Left kidney (tissue), 8 donors: ENCODE measurements at places on chromosomes 11 and 22. TPM values are rescaled to one million over a fixed set of nuclear protein-coding genes. Genes with fewer than 3 reads are reported as not detected.

The OR5B21 gene
- polyA plus RNA-seq = not detected

The ROM1 gene
- polyA plus RNA-seq = 3.5 TPM

The BTBD18 gene
- 0.70 TPM for polyA plus RNA-seq

The ZNF215 gene
- polyA plus RNA-seq = 4.6 TPM

The TRPM5 gene
- 2.9 TPM for polyA plus RNA-seq

The KRTAP5-9 gene
- 1.2 TPM for polyA plus RNA-seq

The SLC17A6 gene
- not detected for polyA plus RNA-seq

The MGAT3 gene
- 22.4 TPM for polyA plus RNA-seq

The UPK2 gene
- 11.8 TPM for polyA plus RNA-seq

The MEN1 gene
- 36.6 TPM for polyA plus RNA-seq

The SLC25A18 gene
- polyA plus RNA-seq = 1.5 TPM

GRCh38 chr11:126214441-126214840 lies 2.9 kb downstream of the FAM118B start:
- DNase-seq = no peak

DNA sequence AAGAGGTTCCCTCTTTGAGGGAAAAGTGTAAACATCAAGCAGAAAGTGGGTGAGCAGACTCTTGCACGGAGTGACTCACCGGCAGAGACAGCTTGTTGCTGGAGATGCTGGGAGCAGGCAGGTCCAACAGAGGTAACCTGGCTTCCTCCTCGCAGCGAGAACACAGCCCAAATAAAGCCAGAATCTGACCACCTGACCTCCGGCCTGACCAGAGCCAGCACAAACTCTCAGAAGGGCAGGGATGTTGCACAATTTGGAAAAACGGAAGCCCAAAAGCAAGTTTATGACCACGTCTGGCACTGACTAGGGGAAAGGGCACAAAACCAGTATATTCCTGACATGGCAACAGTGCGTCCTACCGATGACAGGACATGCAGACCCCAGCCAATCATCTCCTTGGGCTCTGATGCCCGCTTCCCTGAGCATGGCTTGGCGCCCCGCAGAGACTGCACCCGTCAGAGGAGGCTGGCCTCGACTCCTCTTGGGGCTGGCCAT lies 5.4 kb downstream of the SMCO4 start:
- no peak for DNase-seq

DNA sequence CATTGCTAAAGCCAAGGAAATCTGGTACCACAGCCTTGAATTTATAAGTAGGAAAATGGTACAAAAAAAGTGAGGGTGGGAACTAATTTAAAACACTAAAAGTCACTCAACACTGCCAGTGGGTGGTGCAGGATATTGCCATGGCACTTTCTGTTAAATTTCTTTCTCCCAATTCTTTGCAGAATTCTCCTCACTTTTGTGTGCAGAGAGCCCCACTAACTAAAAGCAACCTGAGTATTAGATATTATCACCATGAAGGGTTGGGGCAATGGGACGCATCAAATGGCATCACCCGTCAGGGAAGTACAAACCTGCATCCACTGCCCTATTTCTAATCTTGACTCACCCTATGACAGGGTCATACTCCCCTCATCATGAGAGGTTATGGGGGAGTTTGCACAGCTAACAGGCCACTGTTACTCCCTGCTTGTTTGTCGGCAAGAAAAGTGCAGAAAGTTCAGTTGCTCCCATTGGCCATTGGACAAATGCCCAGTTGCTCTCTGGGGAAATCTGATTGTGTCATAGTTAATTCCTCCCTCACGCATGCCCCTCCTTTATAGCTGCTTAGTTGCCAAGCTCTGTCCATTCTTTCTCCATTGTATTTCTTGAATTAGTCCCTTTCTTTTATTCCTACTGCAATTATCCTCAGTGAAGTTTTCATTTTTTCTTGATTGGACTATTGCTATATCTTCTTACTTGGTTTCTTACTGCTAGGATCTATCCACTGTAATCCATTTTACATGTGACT lies 93.8 kb upstream of the BLID start:
- DNase-seq = no peak

GRCh38 chr22:36808721-36809344 lies 8.0 kb downstream of the PVALB start:
- no peak for DNase-seq

GRCh38 chr11:58067685-58068084 lies 36.9 kb downstream of the OR6Q1 start:
- DNase-seq = no peak

DNA sequence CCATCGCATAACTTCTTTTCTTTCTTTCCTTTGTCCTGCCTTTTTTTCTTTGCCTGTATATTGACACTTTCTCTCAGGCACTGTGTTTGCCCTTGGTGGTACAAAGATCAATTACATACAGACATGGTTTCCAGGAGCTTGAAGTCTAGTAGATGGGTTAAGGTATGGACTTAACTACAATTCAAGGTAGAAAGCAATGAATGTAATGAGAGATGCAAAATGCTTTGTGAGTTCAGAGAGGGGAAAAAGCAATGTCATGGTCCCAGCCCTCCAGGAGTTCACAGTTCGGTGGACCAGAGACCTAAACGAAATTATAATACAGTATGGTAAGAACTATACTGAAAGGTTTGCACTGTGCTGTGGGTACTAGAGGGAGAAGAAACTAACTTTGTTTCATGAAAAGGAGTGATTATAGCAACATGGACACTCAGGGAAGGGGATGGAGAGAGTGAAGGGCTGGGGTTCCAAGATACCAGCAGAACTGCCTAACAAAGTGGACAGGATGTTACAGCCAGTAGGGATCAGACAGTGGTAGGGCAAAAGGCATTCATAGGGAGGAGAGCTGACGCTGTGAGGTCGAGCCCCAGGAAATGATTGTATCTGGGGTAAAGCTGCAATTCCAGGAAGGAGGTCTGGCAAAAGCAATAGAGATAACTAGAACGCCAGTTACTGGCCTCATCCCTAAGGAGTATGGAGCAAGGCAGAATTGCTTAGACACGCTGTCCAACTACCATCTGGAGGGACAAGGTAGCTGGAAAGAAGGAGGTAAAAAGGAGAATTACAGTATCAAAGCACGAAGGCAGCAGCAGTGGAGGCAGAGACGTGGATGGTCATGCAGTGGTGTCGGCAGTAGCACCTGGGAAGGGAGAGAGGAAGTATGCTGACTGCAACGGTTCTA lies 158.3 kb upstream of the MTMR2 start:
- DNase-seq = no peak

DNA sequence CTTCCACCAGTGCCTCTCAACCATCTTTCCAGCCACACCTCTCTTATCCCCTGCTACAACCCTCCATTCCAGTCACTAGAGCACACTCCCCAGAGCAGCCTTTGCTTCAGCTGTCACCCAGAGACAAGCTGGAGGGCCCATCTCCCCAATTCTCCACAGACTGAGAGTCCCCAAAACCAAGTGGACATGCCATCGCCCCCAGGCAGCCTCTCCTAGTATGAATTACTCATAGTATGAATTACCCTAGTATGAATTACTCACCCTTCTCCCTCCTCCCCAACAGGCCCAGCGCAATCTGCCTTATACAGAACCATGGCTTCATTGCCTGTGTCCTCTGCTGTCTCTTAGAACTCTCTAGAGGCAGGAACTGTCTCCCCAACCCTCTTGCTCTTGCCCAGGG lies 24.8 kb downstream of the MYH9 start:
- DNase-seq = no peak

DNA sequence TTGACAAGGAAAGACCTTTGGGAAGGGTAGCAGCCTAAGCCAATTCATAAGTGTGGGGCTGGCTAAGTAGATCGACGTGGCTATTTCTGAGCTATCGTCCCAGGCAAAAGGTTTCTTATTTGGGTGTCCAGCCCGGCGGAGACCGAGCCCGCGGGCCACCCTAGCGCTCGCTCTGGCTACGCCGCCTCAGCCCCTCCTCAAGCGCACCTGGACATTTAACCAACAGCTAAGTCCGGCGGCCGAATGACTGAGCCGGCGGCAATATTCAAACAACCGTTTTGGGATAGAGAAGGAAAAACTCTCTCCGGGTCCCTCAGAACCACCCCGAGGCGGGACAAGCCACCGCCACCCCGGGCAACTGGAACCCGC lies 457 bp downstream of the RNF141 start:
- DNase-seq = peak; percentile 47

DNA sequence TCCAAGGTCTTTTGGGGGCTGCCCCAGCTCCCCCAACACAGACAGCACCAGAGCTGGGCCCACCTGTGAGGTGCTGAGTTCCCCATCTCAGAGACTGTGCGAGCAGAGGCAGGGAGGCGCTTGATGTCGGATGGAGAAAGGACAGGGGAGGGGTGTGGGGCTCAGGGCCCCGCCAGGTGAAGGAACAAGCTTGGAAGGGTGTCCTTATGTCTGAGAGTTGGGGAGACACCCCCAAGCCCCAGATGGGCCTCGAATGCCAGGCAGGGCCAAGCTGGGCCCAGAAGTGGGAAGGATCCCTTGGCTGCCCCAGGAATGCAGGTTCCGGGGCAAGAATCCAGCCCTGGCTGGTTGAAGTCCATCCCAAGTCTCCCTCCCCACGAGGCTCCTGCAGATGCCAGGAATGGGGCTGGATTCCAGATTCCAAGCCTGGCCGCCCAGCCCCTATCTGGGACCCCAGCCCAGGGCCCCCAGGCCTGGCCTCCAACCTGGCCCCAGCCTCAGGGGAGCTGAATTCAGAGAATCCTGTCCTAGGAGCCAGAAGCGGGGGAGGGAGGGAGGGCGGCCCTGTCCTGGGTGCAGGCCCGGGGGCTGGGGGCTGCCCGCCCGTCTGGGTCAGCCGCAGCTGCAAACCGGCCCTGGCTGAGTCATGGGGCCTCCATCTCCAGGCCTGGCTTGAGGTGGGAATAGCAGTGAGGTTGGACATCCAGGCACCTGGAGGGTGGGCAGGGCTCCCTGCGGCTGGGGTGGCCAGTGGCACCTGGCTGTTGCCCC lies 50.9 kb downstream of the CDKN1C start:
- no peak for DNase-seq

GRCh38 chr11:111585371-111585770 lies 16.9 kb upstream of the SIK2 start:
- no peak for DNase-seq

DNA sequence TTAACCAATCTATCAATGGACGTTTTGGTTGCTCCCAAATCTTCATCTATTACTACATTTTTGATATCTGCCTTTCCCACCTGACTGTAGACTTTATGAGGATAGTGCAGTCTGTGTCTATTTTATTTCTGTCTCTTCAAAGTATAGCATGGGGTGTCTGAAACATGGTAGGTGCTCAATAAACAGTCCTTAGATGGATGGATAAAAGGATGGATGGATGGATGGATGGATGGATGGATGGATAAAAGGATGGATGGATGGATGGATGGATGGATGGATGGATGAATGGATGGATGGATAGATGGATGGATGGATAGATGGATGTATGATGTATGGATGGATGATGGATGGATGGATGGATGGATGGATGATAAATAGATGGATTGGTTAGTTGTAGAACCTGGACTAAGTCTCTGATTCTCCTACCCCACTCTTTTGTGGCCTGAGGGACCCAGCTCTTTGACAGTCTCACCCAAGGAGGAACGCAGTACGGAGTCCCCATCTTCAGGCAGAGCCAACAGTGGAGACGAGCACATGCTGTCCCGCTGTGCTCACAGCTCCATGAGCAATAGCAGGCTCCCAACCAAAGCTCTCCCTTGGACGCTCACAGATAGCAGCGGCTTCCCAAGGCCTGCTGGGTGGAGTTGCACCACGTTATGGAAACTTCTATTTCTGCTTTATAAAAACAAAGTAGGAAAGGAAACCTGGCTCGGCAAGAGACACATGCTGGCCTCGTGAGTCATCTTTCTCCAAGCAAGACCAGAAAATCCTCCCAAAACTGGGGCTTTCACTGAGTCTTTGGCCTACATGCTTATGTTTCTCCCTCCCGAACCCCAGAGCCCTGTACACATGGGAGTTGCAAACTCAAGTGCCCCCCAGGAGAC lies 448.0 kb downstream of the MIAT start:
- no peak for DNase-seq

DNA sequence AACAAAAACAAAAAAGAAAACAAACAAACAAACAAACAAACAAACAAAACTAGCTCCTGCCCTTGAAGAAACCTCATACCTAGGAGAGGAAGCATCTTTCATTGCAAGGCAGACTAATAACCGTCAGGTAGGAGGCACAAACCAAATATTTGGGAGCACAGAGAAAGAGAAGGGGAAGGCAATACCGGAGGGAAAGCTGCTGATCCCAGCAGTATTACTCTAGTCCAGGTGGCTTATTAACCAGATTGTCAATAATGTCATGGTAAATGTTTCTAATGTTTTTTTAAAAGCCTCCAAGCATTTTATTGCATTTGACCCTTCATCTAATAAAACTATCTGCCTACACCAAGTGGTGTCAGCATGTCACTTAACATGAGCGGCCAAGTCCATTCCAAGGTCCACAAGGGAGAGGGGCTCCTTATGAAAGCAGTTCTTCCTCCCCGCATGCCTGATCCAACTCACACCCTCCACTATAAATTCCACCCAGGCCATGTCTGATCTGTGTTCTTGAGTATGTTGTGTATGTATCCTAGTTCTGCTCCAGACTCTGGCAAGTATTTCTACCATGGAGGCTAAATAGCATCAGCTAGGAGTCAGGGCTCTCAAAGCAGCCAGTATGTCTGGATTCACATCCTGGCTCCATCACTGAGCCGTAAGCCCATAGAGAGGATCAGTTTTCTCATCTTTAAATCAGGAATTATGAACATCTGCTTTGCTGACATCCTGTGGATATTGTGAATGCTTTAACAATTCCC lies 208.1 kb upstream of the TENM4 start:
- no peak for DNase-seq

DNA sequence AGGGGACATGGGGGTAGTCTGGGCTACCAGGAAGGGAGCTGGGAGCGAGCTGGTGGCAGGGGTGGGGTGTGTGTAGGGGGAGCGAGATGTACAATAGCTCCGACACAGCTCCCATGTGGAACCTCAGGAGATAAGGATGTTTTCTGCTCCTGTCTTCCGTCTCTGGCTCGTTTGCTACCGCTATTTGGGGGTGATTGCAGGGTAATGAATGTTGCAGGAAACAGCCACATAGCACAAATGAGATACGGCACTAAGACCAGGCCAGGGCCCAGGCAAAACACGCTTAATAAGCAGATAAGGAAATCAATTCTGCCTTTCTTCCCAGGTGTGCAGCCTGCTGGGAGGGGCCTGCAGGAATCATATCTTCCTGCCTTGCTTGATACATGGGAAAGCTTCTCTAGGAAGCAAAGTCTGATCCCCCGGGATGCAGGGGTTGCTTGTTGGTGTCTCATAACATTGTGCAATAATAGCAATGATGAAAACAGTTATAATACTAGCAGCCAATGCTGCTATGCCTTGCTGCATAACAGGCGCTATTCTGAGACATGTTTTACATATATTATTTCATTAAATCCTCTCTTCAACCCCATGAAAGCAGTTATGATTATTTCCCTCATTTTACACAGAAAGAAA lies 158.7 kb downstream of the ST3GAL4 start:
- DNase-seq = no peak

DNA sequence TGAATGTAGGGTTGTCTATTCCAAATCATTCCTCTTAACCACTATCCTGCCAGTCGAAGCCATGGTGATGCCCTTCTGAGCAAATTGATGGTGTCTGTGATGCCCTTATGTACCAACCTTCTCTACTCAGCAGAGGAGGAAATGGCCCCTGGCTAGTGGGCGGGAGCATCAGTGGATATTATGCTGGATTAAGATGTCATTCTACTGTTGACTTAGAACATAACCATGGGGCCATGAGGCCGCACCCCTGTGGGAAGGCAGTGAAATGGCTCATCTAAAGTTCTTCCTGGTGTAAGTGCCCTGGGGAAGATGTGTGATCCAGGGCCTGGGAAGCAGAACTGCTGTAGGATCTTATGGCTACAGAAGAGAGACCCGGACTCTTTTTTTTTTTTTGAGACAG lies 20.7 kb upstream of the P2RY2 start:
- no peak for DNase-seq

- DNase-seq = no peak
These were observed 51.3 kb downstream of the MYH9 start for GRCh38 chr22:36336246-36337182.

- DNase-seq = no peak
These were observed 46.3 kb upstream of the ANO3 start for GRCh38 chr11:26285608-26286007.
